Stromal cell of bone marrow (primary cell): ENCODE measurements at places on chromosomes 11 and 22.

DNA sequence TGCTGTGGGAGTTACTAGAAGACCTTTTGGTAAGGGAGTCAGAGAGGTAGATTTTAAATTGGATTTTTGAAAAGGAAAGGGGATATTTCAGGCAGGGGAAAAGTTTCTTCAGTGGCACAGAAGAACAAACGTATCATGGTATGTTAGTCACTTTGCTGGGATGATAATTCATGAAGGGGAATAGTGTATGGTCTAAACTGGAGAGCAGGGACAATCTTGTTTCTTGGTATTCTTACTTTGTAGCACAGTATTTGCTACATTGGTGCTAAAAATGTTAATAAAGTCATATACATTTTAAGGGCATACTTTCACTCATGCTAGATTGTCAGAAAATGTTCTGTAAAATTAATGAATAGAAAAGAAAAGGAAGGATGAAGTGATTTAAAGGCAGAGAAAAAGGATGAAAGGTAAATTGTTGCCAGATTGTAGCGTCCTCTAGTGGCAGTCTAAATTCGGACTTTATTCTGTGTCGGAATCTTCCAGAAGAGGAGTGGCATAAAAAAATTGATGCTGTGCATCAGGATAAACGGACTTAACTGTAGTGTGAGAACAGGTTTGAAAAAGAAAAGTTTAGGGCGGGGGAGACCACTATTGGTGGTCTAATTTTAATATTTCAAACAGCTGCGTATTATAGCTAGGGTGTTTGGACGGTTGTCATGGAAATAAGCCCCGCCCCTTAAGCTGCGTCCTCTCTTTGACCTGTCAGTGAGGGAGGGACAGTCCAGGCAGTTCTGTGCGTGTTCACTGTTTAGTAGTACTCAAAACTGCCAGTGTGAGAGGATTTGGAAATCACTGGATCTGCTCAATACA lies at the start of gene BCO2:
Gene BCO2, plus strand, starts transcription at position 724 of the 810 bp plus-strand sequence. CDS start 90 bp downstream, outside the sequence.
- DNase-seq, result peak; percentile 77

DNA sequence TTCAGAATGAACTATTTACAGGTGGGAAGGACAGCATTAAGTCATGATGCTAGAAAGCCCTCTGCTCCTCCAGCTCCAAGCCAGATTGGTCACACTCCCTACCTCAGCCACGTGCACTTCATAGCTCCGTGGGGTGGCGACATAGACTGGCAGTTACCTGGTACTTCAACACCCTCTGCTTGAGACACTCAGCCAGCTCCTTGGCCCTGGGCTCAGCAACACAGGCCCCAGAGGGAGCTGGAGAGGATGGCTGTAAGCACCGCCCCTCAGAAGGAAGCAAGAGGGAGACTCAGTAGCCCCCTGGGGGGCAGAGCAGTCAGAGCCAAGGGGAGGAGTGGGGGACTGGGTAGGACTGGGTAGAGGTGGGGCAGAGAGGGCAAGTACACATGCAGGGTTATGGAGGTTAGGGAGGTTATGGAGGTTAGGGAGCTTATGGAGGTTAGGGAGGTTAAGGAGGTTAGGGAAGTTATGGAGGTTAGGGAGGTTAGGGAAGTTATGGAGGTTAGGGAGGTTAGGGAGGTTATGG lies 102.1 kb upstream of the BID start:
- no peak for DNase-seq

DNA sequence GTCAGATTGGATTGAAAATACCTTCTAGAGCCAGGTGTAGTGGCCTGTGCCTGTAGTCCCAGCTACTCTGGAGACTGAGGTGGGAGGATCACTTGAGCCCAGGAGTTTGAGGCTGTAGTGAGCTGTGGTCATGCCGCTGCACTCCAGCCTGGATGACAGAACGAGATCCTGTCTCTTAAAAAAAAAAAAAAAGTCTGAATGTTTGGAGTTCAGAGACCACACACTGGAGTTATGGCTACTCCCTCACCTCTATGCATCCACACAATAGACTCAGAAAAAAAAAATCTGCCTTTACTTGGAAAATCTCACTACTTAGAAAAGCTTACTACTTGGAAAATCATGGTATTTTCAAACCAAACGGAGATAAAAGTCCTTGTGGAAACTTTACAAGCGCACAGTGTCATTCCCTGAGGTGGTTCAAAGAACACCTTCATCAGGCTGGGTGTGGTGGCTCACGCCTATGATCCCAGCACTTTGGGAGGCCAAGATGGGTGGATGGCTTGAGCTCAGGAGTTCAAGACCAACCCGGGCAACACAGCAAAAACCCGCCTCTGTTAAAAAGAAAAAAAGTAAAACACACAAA lies 63.9 kb upstream of the PICALM start:
- no peak for DNase-seq

DNA sequence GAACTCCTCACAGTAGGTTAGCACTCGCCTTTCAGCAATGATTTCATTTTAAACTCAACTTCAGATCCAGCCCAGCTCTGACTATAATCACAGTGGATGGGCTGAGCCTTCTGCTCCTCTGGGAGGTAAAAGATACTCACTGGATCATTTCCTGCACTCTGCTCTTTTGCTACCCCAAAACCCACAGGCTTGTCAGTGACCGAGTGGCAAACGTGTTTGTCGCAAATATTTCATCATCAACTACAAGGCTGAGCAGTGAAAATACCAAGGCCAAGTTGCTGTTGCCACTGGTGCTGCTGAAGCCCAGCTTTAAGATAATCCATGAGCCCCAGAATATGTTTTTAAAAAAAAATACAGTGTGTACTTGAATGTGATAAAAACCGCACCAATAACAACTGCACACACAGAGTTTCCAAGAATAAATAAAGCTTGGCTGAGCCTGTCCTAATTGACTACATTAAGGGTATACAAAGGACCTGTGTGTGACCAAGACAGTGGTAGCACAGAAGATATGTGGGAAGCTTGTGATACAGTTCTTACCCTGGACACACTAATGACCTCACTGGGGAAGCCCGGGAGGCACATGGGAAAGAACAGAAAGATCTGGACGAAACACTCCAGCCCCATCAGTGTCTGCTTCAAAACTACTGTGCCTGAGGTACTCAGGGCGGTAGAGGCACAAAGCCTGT lies 41.3 kb downstream of the ABTB2 start:
- no peak for DNase-seq

DNA sequence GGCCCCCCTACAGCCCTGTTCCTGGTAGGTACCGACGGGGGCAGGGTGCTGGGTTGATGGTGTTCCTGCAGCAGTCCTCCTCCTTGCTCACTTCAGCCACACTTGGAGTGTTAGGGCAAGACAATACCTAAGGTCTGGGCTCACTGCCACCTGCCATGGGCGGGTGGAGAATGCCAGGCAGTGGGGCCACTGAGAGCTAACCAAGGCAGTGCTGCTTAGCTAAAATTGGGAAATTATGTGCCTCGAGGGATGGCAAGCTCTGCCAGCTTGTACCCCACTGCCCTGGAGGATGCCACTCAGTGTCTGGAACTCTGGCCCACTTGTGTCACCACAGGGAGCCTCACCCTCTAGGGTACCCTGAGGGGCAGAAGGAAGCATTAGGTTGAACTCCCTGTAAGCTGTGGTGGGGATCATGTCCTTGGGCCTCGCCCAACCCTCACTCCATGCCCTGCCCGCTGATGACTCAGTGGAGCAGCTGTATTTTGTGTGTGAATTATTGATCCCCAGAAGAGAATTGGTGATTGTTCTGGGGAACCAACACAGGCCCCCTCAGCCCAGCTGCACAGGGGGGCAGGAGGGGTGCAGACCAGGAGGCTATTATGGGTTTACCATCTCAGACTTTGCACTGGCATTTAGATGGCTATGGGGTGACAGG lies 17.7 kb downstream of the PHLDB1 start:
- no peak for DNase-seq

- DNase-seq, result no peak
Observed at GRCh38 chr11:36278531-36279282, 10.5 kb downstream of the COMMD9 start.

GRCh38 chr22:24465566-24465965 lies 29.6 kb upstream of the UPB1 start:
- DNase-seq, result no peak

- peak; percentile 56 for DNase-seq
Observed at GRCh38 chr11:65416341-65416824, 6.2 kb upstream of the NEAT1 start.

DNA sequence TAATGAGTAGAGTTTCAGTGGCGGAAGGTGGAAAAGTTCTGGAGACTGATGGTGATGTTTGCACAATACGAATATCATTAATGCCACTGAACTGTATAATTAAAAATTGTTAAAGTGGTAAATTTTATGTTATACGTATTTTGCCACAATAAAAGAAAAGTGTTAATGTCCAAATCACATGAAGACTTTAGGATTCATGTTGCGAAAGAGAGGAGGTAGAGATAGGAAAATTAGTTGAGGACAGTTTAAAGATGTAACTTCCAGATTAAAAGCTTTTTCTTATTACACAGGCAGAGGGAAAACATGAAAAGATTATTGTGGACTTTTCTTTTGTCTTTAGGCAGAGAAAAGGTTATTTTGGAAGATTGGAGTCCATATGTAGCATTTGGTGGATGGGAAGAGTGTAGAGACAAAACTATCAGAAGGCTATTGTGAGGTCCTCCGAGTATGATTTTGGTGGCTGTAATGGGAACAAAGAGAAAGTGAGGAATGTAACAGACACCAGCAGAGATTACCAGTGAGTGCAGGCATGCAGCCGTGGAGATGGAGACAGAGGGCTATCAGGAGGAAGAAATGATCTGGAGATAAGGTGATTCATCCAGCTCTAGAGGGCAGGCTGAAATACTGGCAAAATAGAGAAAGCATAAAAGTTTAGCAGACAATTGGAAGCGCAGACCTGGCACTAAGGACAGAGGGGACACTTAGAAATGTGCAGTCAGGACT lies 12.5 kb downstream of the VPS26B start:
- DNase-seq, result no peak

GRCh38 chr11:83037877-83038276 lies 33.8 kb downstream of the RAB30 start:
- no peak for DNase-seq

DNA sequence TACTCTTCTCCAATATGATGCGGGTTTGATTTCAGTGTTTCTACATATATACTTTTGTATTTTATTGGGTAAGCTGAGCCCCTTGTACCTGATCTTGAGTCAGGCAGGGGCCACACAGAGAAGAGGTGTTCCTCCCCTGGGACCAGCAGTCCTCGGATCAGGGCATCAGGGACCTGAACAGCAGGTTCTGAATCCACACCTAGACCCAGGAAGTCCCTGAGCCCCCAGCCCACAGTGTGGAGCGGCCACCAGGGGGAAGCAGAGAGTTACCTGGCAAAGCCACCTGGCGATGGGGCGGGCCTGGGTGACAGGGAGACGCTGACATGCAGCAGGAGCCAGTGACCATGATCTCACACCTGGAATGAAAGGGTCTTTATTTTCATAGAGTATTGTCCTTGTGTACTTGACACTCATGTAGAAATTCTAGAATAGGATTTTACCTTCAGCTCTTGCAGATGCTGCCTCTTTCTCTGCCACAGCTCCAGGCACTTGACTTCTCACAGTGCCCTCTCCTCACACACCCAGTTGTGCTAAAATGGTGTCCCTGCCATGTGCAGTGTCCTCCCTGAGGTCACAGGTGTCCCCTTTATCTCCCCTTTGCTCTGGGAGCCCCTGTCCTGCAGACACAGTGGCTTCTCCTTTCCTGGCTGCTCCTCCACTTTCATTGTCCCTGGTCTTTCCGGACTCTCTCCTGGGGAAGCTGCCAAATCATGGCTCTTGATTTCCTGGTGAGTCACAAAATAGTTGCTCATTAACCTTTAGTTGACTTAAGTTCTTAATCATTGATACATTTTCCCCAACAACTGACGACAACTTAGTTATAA lies 48.5 kb downstream of the GGTLC2 start:
- no peak for DNase-seq

- DNase-seq, result no peak
Observed at GRCh38 chr11:15818132-15818842, 538.1 kb downstream of the SOX6 start.

DNA sequence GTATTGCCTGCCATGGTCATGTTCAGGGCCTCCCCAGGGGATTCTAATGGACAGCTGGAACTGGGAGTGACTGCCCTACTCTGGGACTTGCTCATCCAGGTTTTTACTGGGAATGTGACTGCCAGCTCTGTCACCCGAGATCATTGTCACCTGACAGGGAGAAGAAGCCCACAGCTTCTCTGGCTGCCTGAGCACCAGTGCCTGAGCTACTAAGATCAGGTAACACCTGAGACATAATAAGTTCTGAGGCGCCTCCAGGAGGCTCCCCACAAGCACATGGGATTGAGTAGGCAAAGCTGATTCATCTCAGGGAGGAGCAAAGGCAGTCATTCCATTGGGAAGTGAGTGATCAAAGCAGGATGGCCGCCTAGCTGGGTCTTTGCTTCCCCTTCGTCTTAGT lies 84.2 kb upstream of the GALNT18 start:
- DNase-seq, result no peak

GRCh38 chr11:126214441-126214840 lies 2.9 kb downstream of the FAM118B start:
- no peak for DNase-seq

DNA sequence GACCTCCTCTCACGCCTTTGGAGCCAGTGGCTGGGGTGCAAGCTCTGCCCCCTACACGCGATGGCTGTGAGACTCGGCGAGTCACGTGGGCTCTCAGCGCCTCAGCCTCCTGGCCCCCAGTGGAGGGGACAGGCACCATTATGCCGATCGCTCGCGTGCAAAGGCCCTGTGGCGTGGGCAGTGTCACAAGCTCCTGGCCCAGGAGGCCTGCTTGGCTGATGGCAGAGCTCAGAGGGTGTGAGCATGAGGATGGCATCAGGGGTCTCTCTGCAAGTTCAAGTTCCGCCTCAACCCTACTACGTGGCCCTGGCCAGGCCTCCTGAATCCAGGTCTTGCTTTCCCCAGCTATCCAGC lies 90.8 kb upstream of the KCNQ1OT1 start:
- no peak for DNase-seq

- DNase-seq, result no peak
Observed at GRCh38 chr11:64234647-64235379, 429 bp downstream of the VEGFB start.

DNA sequence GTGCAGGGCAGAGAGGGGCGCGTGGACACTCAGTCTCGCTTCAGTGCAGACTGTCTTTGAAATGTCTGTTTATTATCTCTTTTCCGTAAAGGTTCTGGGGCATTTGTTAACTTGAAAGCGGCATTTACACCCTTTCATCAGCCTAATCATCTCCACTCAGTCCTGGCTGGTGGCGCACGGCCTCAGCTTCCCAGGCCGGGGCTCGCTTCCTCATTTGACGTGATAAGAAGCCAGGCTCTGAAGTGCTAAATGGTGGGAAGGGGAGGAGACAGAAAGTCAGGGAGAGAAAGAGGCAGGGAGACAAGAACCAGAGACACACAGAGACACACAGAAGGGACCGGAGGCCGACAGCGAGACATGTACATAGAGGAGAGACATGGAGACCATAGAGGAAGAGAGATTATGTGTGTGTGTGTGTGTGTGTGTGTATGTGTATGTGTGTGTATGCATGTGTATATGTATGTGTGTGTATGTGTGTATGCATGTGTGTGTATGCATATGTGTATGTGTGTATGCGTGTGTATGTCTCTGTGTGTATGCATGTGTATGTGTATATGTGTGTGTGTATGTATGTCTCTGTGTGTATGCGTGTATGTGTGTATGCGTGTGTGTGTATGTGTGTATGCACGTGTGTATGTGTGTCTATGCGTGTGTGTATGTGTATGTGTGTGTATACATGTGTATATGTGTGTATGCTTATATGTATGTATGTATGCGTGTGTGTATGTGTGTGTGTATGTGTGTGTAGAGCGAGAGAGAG lies 101.5 kb downstream of the ST3GAL4 start:
- no peak for DNase-seq
